ENCODE measurements at places on chromosomes 4 and X. TPM values are rescaled to one million over a fixed set of nuclear protein-coding genes. Genes with fewer than 3 reads are reported as not detected.
A peak's percentile ranks its signal among the peaks of the same experiment; 100 is the strongest.

GRCh38 chrX:153703036-153703370 lies 15.3 kb downstream of the SLC6A8 start:
- DNase-seq = no peak

GRCh38 chrX:35339796-35340195 lies 397.2 kb downstream of the FAM47B start:
- no peak for DNase-seq

DNA sequence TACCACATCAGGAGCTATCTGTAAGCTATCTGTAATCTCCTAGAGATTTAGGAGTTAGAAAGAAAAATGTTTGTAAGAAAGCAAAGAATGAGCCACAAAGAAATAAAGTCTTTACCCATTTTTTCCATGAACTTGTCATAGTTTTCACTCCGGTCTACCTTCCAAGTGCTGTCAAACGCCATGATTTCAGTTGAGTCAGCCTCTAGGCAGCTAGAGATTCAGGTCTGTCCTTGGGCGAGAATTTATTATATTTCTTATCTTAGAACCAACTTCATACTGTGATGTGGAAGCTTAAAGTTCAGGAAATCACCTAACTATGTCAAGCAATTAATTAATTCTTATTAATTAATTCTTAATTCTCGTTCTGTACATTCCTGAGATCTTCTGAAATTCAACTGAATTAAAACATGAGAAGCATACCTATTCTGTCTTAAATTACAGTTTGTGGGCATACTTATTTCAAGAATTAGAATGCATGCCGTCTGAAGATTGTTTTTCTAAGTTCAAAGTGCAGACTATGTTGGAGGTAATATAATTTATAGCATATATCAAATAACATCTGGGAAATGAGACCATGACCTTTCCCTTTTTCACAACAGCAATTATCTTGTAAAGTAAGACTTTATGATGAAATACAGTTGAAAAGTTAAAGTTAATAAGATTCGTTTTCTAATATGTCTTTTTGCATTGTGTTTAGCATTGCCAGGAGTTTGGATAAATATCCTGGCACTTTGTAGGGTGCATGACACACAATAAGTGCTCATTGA lies at the start of gene FABP2:
FABP2 (minus strand) TSS at position 218 of the 767 bp plus-strand sequence; CDS start at position 182, 36 bp downstream.
- no peak for DNase-seq

Gene NLRP2B
- polyA plus RNA-seq = not detected

- DNase-seq = no peak
Measured at GRCh38 chrX:140912606-140913005, 89.8 kb upstream of the SPANXB1 start.

Gene MAPK10
- polyA plus RNA-seq = 4.0 TPM

Gene CTAG1A
- not detected for polyA plus RNA-seq

GRCh38 chr4:69823048-69823447 lies 36.9 kb downstream of the SULT1E1 start:
- no peak for DNase-seq

- DNase-seq = no peak
Measured at GRCh38 chr4:126223784-126224407, 909.1 kb downstream of the FAT4 start.

- no peak for DNase-seq
Measured at GRCh38 chr4:185728893-185729292, 83.1 kb downstream of the SORBS2 start.

GRCh38 chr4:144562019-144562705 lies 83.8 kb upstream of the HHIP start:
- DNase-seq = peak; percentile 12

DNA sequence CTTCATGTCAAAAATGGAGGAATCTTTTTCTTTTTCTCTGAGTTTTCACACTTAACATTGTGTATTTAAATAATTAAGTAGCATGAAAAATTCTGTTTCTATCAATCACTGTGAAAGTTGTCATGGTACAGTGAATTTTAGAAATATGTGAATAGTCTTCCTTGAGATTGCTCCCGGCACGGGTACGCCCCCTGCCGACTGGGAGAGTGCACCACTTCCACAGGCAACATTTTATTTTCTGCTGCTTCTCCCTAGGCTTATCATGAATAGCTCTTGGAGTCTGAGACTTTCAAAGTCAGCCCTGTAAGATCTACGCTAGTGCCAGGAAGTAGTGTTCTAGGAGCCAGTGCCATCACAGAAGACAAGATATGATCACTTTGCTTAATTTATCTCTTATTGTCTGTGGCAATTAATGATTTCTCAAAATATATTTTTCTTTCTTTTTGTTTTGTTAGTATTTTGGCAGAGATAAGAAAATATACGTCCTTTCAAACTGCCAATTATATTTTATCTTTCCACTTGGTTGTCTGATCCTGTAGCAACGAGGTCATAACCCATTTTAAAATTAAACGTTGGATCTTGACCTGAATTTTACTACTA lies 763.8 kb upstream of the AADAT start:
- DNase-seq = peak; percentile 12

Gene TNMD
- polyA plus RNA-seq = 40.6 TPM

Gene SMAD1
- 74.3 TPM for polyA plus RNA-seq

GRCh38 chr4:6324461-6324998 lies 54.9 kb downstream of the WFS1 start:
- DNase-seq = no peak

Gene BEX2
- 24.7 TPM for polyA plus RNA-seq

GRCh38 chr4:189912170-189912569 lies 28.5 kb upstream of the FRG1 start:
- DNase-seq = no peak

Gene MSANTD1
- polyA plus RNA-seq = 0.56 TPM

Gene ADAM29
- not detected for polyA plus RNA-seq

GRCh38 chr4:186557061-186557460 lies 1.7 kb upstream of the MTNR1A start:
- no peak for DNase-seq

DNA sequence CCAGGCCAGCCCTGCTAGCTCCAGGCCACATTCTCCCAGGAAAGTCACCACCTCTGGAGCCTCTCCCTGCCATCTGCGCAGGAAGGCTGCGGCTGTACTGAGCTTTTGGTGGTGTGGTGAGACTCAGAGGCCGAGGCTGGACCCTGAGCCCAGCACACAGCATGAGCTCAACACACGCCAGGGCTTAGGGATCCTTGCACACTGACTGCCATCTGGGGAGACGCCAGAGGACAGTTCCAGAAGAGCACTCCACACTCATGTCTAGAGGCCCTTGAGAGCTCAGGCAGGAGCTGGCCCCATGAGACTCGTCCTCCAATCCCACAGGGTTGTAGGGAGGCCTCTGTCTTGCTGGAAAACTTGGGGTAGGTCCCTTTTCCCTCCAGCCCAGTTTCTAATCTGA lies 40.6 kb downstream of the ABLIM2 start:
- no peak for DNase-seq

Gene ZAR1
- not detected for polyA plus RNA-seq

GRCh38 chr4:14863418-14864364 lies 138.6 kb upstream of the CPEB2 start:
- no peak for DNase-seq

DNA sequence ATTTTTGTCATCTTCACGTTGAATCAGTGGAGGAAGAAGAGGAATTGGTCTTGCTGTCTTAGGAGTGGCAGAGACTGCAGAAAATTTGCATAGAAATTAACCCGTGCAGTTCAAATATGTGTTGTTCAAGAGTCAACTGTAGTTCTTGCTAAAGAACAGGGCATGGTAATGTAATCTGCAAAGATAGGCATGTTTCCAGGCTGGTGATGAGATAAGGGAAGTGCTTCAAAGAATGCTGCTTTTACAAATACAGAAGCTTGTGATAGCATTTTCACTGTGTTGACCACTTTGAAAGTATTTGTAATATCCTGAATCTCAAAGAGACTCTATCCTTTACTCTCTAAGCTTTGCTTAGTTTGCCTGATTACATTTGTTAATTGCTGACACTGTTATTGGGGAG lies 60.1 kb downstream of the PRRG1 start:
- no peak for DNase-seq

DNA sequence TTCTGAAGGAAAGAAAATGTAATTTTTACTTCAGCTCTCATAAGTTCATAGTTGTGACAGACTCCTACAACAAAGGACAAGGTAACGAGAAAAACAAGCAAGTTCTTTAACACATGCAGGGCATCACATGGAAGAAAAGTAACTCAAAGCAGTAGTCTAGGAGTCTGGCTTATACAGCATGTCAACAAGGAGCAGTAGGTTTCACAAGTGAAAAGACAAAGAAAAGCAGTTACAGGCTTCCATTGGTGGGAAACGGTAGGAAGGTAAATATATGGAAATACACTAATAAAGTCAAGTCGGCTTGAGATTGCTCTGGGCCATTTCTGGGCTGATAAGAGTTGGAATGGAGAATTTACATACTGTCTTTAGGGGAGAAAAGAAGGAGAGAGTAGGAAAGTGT lies 228.4 kb upstream of the ZFP42 start:
- DNase-seq = no peak

- DNase-seq = no peak
Measured at GRCh38 chrX:12563121-12563520, 228.1 kb upstream of the PRPS2 start.

DNA sequence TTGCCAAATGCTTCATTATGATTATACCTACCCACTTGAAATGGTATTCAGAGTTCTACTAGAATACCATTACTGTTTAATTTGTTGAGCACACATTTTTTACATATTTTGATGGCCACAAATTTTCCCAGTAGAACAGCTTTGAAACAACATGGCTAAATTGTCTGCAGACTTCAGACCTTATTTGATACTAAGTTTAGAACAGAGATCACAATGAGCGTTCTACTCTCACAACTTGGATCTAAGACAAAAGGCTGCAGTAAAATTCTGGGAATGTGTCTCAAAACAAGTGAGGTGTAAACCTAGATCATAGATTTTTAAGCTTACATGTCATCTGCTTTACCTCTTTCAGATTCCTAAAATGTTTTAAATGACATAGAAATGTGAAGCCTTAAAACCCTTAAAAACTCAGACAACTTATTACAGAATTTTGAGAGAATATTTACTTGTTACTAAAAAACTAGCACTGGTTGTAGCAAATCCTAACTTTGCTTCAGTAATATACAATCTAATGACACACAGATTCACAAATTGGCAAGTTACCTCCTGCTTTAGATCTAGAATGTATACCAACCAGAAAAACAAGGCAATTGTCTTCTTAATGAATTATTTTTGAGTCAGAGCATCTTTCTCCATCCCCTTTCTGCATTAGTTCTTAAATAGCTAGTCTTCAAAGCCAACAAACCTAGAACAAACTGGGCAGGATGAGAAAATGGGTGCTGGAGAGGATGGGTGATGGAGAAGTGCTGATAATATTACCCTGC lies 243.3 kb downstream of the SLC7A11 start:
- DNase-seq = no peak

GRCh38 chr4:39825741-39826231 lies 127.8 kb downstream of the UBE2K start:
- no peak for DNase-seq

Gene MXD4
- 52.1 TPM for polyA plus RNA-seq

DNA sequence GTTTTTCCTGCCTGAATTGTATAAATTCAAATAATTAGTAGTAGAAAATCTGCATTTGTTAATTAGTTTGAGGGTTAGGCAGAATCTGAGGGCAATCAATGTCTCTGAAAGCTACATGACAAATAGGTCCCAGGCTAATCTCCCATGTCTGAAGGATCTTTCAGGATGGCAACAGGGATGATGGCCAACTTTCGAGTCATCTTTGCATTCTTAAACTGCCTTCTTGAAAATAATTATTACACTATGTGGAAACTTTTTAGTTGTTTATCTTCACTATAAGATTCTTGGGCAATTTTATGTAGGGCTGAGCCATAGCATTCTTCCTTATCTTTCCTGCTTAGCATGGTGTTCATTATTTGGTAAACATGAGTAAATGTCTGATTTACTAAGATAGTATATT lies 490.3 kb upstream of the EPHA5 start:
- no peak for DNase-seq

Gene PGRMC2
- 70.1 TPM for polyA plus RNA-seq

DNA sequence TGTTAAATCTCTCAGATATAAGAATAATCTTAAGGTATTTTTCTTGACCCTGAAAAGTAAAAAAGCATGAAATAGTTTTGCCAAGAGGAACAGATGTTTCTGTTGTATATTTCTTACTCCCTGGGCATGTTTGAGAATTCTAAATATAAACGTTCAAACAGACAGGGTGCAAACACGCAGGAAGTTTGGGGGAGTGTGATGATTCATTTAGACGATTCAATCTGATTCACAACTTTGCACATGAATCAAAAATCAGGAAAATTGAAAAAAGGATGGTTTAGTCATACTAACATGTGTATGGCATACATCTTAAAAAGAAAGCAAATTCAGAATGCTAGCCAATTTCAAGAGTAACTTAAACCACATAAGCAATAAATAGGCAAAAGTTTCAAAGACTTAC lies 340.3 kb upstream of the GRID2 start:
- peak; percentile 60 for DNase-seq

- peak; percentile 82 for DNase-seq
Measured at GRCh38 chrX:129925305-129926092, 19.5 kb downstream of the UTP14A start.

DNA sequence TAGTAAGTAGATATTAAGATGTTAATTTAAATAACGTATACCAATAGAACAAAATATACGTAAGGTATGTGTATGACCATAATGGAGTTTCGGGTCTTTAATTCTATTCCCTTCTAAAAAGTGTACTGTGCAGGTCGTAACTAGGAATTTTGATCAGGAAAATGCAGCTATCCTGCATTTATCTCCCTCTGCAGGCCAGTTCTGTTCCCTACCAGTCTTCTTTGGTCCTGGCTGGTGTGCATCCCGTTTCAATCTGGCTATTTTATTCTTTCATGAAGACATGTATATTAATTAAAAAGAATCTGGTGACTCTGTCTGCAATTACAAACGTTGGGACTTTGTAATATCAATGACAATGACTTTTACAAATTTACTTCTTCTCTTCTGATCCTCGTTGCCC lies 534.1 kb upstream of the AADAT start:
- DNase-seq = no peak

DNA sequence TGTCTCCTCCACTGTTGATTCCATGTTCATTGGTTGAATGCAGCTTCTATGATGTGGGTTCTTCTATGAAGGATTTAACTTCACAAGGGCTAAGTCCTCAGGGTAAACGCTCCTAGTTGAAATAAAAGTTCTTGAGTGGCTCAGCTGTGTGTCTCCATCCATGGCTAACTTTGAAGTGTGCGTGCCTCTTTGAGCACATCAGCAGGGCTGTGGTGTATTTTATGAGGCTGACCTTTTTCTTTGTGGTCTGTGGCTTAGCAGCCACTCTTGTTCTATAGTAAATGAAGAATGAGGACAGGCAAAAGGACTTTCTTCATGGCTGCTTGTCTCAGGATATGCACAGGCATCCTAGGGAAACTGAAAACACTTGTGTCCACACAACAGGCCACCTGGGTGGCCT lies 88.5 kb downstream of the KIT start:
- no peak for DNase-seq

- DNase-seq = no peak
Measured at GRCh38 chr4:169225058-169225751, 45.6 kb downstream of the SH3RF1 start.

Gene MAOB
- polyA plus RNA-seq = 0.74 TPM

Gene GCNA
- 2.5 TPM for polyA plus RNA-seq

Gene BGN
- polyA plus RNA-seq = 146 TPM

Gene FRAS1
- polyA plus RNA-seq = 14.0 TPM

GRCh38 chr4:154454710-154455109 lies 36.9 kb downstream of the DCHS2 start:
- DNase-seq = no peak

GRCh38 chr4:23033796-23034195 lies 341.1 kb downstream of the GBA3 start:
- DNase-seq = no peak

All from muscle of back (tissue), 13 donors.